Panc1 (cell line): ENCODE measurements at places on chromosomes 1 and 21. TPM values are rescaled to one million over a fixed set of nuclear protein-coding genes. Genes with fewer than 3 reads are reported as not detected.

- H3K36me3 ChIP-seq = peaks cover 3% of the 10 kb centered on the region; the same call in 1 of the 2 replicates
- peak overlapping the region; percentile 2; the same call in 1 of the 2 replicates for H3K4me3 ChIP-seq
- H3K27me3 ChIP-seq = no peaks in the 10 kb centered on the region
- peaks cover 35% of the 10 kb centered on the region for H3K4me1 ChIP-seq
- DNase-seq = peak; percentile 94
- peak overlapping the region; percentile 70 for H3K27ac ChIP-seq
Observed at GRCh38 chr1:145782272-145783099, 41.4 kb downstream of the RNF115 start.

- H3K4me3 ChIP-seq = no peak overlapping the region
- H3K27ac ChIP-seq = no peak overlapping the region
- H3K27me3 ChIP-seq = no peaks in the 10 kb centered on the region
- DNase-seq = no peak
Observed at GRCh38 chr1:170675865-170676264, 11.9 kb downstream of the PRRX1 start.

GRCh38 chr1:228280106-228280901, 72.5 kb downstream of the OBSCN start:
- no peak overlapping the region for H3K27ac ChIP-seq
- no peaks in the 10 kb centered on the region for H3K36me3 ChIP-seq
- no peak for DNase-seq
- H3K4me1 ChIP-seq = no peaks in the 10 kb centered on the region
- H3K4me3 ChIP-seq = no peak overlapping the region

- no peaks in the 10 kb centered on the region for H3K36me3 ChIP-seq
- no peak for DNase-seq
- H3K27me3 ChIP-seq = no peaks in the 10 kb centered on the region
- no peak overlapping the region for H3K4me3 ChIP-seq
Observed at GRCh38 chr1:27588256-27589232, 15.4 kb downstream of the AHDC1 start.

DNA sequence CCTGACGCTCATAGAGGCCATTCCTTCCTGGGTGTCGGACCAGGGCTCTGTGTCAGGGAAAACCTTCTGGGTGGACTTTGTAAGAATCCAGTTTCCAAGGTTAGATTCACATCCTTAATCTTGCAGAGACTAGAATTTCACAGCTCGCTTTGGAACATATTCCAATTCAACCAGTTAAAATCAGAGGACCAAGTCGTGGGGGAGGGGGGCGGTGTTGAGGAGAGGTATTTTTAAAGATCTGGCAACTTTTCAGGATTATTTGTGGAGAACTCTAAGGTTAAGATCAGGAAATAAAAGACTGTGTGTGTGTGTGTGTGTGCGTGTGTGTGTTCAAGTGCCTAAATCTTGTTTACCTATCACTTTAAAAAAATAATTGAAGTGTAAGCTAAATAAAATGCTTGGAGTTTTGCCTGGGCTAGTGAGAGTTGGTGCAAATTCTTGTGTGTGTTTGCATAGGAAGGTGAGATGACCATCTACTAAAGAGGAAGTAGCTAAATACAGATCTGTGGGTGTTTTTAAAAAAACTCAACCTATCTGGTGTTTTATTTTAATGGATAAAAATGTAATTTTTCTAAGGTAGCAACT, 21.8 kb downstream of the TENT5C start:
- no peaks in the 10 kb centered on the region for H3K4me1 ChIP-seq
- no peak for DNase-seq
- H3K36me3 ChIP-seq = no peaks in the 10 kb centered on the region
- H3K27me3 ChIP-seq = no peaks in the 10 kb centered on the region
- no peak overlapping the region for H3K4me3 ChIP-seq
- no peak overlapping the region for H3K27ac ChIP-seq

DNA sequence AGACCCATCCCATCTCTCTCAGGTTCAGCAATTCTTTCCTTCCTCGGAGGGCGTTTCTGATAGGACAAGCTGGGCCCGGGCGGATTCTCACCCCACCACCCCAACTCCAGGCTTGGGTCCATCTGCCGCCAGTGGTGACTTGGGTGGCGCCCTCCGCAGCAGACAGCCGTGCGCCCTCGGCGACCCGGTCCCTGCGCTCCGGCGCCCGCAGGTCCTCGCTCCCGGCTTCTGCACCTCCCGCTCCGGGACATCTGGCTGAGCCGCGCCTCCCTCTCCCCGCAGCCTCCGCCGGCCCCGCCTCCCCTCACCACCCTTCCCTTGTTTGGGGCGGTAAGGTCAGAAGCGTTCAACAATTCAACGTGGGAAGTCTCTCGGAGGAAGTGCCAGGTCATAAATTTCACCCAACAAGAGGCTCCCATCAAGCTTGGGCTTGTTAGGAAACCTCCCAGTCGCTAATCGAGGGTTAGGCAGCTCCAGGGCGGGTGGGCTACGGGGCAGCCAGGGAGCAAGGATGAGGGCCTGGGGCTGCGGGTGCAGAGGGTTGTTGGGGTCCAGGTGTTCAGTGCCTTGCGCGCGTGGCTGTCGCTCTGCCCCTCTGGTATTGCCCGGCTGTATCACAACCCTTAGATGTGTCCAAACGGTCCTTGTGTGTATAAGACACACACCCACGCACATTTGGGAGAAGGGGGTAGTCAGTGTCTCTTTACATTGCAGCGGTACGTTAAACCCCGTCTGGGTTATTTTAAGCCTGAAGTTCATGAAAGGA, 39.8 kb downstream of the OLIG1 start:
- H3K36me3 ChIP-seq = no peaks in the 10 kb centered on the region
- DNase-seq = no peak
- no peaks in the 10 kb centered on the region; the same call in 1 of the 2 replicates for H3K4me1 ChIP-seq

GRCh38 chr21:26055841-26056264, 114.7 kb downstream of the APP start:
- no peak overlapping the region for H3K27ac ChIP-seq
- H3K4me1 ChIP-seq = peaks cover 23% of the 10 kb centered on the region
- no peaks in the 10 kb centered on the region for H3K27me3 ChIP-seq
- no peak for DNase-seq

GRCh38 chr1:201383647-201384405, 6.3 kb upstream of the TNNT2 start:
- no peak for DNase-seq
- no peaks in the 10 kb centered on the region for H3K4me1 ChIP-seq
- H3K27me3 ChIP-seq = no peaks in the 10 kb centered on the region
- no peak overlapping the region for H3K27ac ChIP-seq
- no peaks in the 10 kb centered on the region for H3K36me3 ChIP-seq
- H3K4me3 ChIP-seq = no peak overlapping the region

DNA sequence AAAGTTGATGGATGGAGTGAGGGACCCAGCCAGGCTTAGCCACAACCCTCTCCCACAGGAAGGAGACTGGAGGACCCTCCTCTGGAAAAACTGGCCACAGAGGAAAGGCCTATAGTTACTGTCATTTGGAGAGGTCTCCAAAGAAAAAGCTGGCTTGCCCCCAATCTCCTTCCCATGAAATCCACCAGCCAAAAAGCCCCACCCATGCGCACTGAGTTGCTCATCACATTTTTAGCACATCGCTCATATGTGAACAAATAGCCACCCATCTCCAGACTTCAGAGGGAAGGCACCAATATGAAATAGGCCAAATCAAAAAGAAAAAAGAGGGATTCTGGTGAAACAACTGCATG, 36.9 kb upstream of the QSOX1 start:
- 0 out of 2 replicates have a peak, but pooled peaks cover 3% of the 10 kb centered on the region for H3K4me1 ChIP-seq
- no peak overlapping the region for H3K27ac ChIP-seq
- H3K27me3 ChIP-seq = no peaks in the 10 kb centered on the region
- no peak for DNase-seq
- no peak overlapping the region for H3K4me3 ChIP-seq

DNA sequence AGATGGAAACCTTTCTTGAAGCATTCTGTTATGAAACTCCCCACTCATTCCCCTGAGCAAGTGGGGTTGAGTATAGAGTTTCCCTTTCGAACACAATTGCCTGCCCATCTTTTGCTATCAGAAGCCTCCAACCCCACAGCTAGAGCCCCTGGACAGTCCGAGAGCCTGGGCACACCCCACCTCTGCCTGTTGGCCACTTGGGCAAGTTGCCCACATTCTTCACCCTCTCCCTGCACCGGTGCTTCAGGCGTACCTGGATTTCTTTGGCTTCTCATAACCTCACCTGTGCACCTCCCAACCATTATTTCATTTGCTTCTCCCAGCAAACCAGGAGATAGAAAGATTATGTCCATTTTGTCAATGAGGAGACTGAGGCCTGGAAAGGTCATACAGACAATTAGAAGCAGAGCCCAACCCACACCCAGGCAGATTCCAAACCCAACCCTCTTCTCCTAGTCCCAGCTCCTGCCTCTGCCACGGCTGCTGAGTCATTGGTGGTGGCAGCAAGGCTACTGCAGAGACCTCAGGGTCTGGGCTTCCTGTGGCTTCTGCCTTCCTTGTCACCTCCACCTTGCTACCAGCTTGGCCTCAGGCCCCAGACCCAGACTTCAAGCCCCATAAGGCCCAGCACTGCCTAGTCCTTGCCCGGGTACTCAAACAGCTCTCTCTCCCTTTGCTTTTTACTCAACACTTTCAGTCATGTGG, 118.7 kb upstream of the ZBTB40 start:
- H3K36me3 ChIP-seq = no peaks in the 10 kb centered on the region
- no peaks in the 10 kb centered on the region for H3K4me1 ChIP-seq
- DNase-seq = no peak
- no peak overlapping the region for H3K4me3 ChIP-seq
- H3K27ac ChIP-seq = no peak overlapping the region

DNA sequence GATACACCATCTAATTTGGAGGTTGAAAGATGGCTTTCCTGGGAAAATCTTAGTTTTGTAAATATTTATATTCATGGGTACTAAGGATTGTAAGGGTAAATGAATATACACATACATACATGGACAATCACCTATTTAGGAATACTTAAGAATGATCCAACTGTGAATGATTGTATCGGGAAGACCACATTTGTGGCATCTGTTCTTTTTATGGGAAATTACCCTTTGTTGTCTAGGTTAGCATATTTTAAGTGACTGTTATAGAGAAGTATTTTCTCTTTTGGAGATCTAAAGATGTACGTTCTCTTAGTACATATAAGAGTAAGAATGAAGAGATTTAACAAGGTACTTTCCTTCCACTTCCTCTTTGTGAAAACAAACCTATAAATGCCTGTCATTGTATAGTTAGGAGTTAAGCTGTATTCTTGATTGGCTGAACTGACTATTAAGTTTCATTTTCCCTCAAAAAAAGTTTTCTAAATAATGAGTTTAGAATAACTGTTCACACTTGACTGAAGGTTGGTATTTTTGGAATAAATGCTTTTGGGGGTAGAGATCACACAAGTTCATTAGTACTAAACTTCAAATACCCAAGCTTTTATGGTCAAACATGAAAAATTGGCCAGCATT, 26.7 kb downstream of the SNX7 start:
- no peak overlapping the region for H3K27ac ChIP-seq
- no peak for DNase-seq
- H3K4me1 ChIP-seq = no peaks in the 10 kb centered on the region
- H3K4me3 ChIP-seq = no peak overlapping the region

DNA sequence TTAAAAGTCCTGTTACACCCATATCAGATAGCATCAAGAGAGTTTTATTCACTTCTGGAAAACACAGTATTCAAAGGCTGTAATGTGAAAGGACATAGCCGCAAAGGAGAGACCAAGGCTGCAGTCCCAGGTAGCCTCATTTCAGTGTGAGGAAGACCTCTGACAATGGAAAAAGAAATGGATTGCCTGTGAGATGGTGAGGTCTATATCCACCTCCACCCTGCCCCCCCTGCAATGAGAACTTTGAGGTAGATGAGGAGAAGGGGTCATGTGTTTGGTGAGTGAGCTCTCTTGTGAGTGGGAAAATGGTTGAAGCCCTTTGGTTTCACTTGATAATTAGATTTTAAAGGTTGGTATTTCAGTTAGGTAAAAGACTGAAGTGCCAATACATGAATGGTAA, 3.5 kb downstream of the MRPS6 start:
- no peaks in the 10 kb centered on the region for H3K27me3 ChIP-seq
- H3K36me3 ChIP-seq = peaks cover 10% of the 10 kb centered on the region

DNA sequence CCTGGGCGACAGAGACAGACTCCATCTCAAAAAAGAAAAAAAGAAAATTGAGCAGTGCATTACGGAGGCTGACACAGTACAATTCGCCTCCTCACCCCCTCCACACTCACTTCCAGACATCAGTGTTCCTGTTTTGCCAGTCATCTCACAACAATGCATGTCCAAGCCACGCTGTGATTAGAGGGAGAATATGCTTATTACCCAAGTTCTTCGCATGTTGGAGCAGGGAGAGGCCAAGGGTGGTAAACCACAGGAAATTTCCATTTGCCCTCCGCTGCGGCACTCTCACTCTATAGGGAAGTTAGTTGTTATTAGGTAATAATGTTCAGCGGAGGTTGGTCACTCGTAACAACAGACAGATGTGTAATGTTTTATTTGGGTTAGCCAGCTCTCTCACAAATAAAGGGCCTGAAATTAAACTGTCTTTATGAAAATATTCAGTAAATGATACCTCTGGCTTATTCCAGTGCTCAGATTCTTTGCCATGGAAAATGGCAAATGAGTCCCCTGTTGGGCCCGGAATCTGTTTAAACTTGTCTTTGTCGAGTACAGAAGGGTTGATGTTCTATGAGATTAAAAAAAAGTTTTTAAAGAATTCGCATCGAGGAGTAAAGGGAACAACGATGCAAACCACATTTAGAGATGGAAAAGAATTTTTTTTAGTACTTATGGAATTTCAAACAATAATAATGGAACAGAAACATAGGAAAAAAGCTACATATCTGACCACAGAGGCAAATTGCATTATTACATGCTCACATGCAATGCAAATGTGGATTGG, 33.1 kb downstream of the KCNJ15 start:
- H3K36me3 ChIP-seq = no peaks in the 10 kb centered on the region
- no peaks in the 10 kb centered on the region for H3K4me1 ChIP-seq
- no peak overlapping the region for H3K27ac ChIP-seq
- DNase-seq = no peak
- no peaks in the 10 kb centered on the region for H3K27me3 ChIP-seq

GRCh38 chr1:78622548-78622947, 2.3 kb downstream of the IFI44L start:
- no peaks in the 10 kb centered on the region for H3K4me1 ChIP-seq
- DNase-seq = no peak
- no peak overlapping the region for H3K4me3 ChIP-seq
- no peak overlapping the region for H3K27ac ChIP-seq
- no peaks in the 10 kb centered on the region for H3K27me3 ChIP-seq

SLFNL1 gene
- 0.10 TPM for total RNA-seq

DYNLT4 gene
- total RNA-seq = not detected

SLC9C2 gene
- not detected for total RNA-seq

CRP gene
- 0.90 TPM for total RNA-seq

IGSF9 gene
- total RNA-seq = 0.51 TPM

RNF19B gene
- total RNA-seq = 29.1 TPM

PLA2G2A gene
- total RNA-seq = not detected

PLCH2 gene
- total RNA-seq = 41.2 TPM

CFAP126 gene
- total RNA-seq = not detected
